Kasumi-1 (cell line): ENCODE measurements at places on chromosomes 3 and 15.
A peak's percentile ranks its signal among the peaks of the same experiment; 100 is the strongest.

GRCh38 chr15:46409841-46410301 lies 775.0 kb downstream of the SQOR start:
- no peak for DNase-seq

DNA sequence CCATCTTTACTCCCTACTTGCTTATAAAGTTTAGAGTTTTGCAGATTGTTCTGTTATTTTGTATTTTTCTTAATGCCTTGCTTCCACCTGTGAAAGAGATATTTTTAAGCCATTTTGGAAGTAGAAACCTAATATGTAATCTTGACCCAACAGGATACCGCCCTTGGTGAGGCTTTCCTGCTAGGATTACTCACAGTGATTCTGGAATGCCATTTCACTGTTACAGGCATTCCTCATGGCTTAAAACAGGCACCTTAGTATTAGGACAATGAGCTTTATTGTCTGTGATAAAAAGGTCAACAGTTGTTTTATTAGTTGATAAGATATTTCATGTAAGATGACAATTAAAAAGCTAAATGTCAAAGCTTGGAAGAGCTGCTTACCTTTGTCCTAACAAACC lies 58.2 kb downstream of the PHLDB2 start:
- DNase-seq = no peak

DNA sequence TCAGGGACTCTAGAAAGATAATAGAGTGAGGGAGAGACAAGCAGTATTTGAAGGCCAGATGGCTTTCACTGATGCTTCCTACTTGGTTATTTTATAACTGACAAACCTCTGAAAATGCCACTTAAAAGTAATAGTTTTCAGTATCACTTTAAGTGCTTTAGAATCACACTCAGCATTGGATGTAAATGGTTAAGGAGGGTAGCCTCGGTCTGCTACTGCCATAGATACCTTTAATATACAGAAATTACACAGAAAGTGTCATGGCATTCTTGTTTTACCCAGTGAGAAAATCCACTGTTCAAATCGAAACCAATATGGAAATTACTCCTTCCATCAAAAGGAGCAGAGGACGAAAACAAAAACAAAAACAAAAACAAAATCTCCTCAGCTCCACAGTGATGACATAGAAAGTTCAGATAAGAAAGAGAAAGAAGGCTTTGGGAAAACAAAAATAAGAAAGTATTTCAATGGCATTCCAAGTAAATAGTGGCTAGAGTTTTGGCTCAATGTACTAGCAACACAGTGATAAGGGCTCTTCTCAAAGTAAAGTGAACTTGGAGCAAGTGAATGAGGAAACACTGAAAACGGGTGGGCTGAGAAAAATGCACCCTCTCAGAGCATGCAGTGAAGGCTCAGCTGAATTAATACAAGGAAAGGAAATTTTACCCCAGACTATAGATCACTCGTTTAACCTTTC lies 43.2 kb upstream of the CD47 start:
- DNase-seq = no peak

GRCh38 chr3:186815435-186815834 lies 9.2 kb upstream of the RFC4 start:
- DNase-seq = peak; percentile 73

GRCh38 chr3:171772427-171773056 lies 37.7 kb downstream of the PLD1 start:
- DNase-seq = peak; percentile 88

DNA sequence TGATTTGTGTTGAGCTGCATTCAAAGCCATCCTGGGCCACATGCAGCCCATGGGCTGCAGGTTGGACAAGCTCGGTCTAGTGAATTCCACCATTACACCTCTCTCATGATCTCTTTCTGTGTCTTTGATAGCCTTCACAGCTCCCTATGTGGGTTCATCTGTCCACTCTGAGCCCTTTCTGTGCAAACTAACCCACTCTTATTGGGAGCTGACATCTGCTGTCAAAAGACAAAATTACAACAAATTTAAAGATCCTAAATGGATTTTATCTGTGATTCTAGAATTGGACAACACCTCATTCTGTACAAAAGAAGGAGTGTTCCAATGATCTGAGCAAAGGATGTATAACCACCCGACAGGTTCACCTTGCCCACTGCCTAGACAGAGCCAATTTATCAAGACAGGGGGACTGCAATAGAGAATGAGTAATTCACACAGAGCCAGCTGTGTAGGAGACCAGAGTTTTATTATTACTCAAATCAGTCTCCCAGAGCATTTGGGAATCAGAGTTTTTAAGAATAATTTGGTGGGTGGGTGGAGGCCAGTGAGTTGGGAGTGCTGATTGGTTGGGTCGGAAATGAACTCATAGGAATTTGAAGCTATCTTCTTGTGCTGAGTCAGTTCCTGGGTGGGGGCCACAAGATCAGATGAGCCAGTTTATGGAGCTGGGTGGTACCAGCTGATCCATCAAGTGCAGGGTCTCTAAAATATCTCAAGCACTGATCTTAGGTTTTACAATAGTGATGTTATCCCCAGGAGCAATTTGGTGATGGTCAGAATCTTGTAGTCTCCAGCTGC lies 2.6 kb upstream of the XYLB start:
- DNase-seq = peak; percentile 31

GRCh38 chr15:29589416-29589815 lies 232.9 kb downstream of the TJP1 start:
- DNase-seq = no peak

- DNase-seq = no peak
Observed at GRCh38 chr3:28308196-28308595, 40.3 kb upstream of the ZCWPW2 start.

DNA sequence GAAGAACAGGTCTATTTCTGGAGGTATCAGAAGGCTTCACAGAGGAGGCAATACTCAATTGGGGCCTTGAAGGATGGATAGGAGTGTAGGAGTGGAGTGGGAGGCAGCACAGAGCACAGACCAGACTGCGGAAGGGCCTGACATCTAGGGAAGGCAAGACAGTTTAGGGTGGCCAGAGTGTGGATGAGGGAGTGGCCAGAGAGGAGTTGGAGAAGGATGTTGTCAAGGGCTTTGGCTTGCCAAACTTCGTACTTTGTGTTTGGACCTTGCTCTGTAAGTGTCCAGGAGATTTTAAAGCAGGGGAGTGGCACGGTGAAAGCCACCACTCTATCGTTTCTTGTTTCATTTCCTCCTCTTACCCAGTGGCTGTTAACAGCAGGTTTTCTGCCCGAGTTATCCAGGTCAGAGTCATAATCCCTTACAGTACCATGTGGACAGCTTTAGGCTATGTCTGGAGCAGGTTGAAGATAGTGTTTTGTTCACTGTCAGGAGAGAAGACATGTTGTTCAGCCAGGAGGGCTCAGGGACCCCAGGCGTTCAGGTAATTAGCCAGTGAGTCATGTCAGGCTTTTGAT lies 12.3 kb downstream of the SMAD3 start:
- DNase-seq = no peak

GRCh38 chr3:191236646-191237045 lies 37.6 kb downstream of the OSTN start:
- DNase-seq = no peak

- DNase-seq = no peak
Observed at GRCh38 chr3:179046497-179047353, 24.9 kb downstream of the ZMAT3 start.

GRCh38 chr15:49810720-49811119 lies 189.9 kb downstream of the DTWD1 start:
- no peak for DNase-seq

- DNase-seq = peak; percentile 15
Observed at GRCh38 chr3:50405249-50405648, 45.9 kb upstream of the TMEM115 start.

- DNase-seq = no peak
Observed at GRCh38 chr3:99143493-99143892, 242.0 kb upstream of the DCBLD2 start.

- DNase-seq = no peak
Observed at GRCh38 chr3:184175506-184175905, 851 bp downstream of the AP2M1 start.

DNA sequence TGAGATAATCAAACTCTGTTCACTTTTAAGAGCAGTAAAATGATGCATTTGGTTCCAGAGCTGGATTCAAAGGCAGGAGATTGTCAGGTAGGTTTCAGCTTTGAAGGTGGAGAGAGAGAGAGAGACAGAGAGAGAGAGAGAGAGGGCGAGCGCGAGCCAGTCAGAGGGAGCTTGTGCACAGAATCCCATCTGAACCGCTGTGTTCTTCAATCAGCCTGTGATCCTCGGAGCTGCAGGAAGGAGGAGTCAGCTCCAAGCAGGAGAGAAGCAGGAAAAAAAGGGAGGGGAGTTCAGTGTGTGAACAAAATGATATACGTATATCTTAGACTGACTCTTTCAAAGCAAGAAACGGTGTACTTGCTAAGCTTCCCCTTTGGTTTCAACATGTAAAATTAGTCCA lies at the start of gene GPR149:
Gene GPR149 (minus strand): TSS at position 177 of the 400 bp plus-strand sequence. CDS start 575 bp downstream, outside the sequence.
- no peak for DNase-seq

DNA sequence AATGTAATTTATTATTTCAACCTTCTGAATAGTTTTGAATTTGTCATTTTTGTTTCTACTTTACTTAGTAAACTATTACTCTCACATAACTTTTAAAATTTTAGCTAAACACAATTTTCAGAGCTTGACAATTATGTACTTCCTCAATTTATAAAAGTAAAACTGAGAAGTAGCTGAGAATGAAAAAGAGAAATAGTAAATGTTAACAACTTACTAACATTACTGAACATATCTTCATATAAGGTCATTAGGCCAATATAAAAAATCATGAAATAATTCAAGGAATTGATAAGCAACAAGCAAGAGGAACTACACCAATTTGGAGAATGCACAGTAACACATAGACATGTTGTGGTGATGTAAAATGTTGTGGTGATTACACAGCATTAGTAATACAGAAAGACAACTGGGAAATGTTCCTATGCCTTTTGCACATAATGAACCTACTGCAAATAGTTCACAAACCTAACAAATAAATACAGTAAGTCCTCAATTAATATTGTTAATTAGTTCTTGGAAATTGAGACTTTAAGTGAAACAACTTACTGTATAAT lies 137.9 kb downstream of the CBLB start:
- DNase-seq = peak; percentile 27

DNA sequence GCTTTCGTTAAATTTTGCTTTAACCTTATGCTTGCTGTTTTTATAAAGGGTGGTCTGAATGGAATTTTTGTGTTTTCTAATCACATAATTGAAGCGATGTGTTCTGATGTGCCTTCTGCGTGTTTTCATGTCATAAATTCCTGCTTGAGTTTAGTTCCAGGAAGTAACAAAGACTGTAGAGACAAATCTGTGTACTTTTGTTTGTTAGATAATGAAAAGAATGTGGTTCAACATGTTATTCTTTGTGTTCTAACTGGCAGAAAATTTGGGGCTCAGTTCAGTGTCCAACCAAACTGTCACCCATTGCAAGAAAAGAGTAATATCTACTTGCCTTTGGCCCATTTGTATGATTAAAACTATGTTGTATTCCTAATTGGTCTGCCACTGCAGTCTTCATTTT lies 324.0 kb downstream of the DIPK2A start:
- DNase-seq = no peak

GRCh38 chr3:174767406-174767805 lies 91.7 kb upstream of the NAALADL2 start:
- no peak for DNase-seq

- DNase-seq = no peak
Observed at GRCh38 chr3:10581716-10582115, 76.3 kb upstream of the ATP2B2 start.

GRCh38 chr3:150544041-150544440 lies 2.3 kb downstream of the SERP1 start:
- DNase-seq = no peak

DNA sequence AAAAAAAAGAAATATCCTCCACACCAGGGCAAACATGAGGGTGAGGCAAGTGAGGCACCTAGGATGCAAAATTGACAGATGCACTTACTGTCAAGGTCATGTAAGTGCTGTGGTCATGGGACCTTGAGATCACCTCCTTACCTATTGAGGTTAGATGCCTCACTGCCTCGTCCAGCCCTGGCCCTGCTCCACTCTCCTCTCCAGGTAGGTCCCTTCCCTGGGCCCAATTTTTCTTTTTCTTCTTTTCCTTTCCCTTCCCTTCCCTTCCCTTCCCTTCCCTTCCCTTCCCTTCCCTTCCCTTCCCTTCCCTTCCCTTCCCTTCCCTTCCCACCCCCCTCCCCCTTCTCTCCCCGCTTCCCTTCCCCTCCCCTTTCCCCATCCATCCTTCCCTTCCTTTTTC lies 71.1 kb upstream of the DLG1 start:
- no peak for DNase-seq

GRCh38 chr3:10708216-10708893 lies 107.7 kb upstream of the SLC6A11 start:
- DNase-seq = no peak

DNA sequence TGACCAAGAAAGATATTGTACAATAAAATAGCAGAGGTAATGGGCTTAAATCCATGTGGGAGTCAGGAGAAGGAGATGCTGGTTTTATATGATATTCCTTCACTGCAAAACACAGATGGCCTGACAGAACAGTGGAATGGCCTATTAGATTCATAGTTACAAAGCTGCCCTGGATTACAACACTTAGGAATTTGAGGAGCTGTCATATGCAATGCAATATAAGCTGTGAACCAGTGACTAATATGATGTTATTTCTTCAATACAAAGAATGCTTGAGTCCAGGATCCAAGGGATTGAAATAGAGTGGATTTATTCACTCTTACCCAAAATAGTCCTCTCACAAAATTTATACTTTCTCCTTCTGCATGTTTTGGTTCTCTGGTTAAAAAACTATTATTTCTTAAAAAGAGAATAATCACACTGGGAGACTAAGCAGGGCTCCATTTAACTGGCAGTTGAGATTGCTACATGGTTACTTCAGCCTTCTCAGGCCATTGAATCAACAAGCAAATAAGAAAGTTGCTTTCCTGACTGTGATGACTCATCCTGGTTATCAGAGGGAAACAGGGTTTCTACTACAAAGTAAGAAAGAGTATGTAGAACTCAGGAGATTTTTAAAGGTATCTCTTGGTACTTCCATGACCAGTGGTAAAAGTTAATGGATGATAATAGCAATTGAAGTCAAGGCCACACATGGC lies 79.8 kb upstream of the ZPLD1 start:
- DNase-seq = no peak

- no peak for DNase-seq
Observed at GRCh38 chr3:51390246-51391074, 625 bp upstream of the RBM15B start.

- DNase-seq = no peak
Observed at GRCh38 chr15:41984622-41985021, 12.3 kb upstream of the EHD4 start.
